ENCODE measurements at places on chromosomes 6 and 20.

- DNase-seq: no peak
Measured at GRCh38 chr6:166461821-166462460, 79.2 kb upstream of the MPC1 start.

DNA sequence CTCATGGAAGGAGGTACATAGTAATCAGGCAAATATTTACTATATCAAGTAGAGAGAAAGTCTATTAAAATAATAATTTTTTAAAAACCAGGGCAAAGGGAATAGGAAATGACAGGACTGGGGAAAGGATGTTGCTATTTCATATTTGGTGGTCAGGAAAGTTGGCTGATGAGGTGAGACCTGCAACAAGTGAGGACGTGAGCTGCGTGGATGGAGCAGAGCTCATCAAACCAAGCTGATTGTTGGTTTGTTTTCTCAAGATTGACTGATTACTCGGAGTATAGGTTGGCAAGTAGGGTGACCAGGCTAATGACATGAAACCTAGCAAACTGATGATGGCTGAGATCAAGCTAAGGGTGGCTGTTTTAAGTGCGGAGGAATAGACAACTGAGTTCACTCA lies 6.0 kb downstream of the GJA1 start:
- DNase-seq: no peak

GRCh38 chr6:34155471-34156300 lies 9.8 kb upstream of the GRM4 start:
- no peak for DNase-seq

DNA sequence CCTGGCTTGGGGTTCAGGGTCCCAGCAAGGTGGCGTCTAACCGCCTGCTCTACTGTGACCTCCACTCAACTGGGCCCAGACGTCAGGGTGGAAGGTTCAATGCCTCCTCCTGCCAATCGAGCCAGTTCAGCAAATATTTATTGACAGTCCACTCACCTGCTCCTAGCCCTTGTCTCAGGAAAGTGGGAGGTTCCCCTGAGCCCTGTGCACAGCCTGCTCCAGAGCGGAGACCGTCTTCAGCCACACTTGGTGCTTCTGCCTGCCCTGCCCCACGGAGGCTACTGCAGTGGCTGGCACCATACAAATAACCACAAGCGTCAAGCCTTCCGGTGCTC lies 6.1 kb downstream of the CCDC167 start:
- no peak for DNase-seq

GRCh38 chr6:25623065-25623464 lies 28.9 kb upstream of the SCGN start:
- no peak for DNase-seq

- DNase-seq: no peak
Measured at GRCh38 chr20:38863024-38863851, 57.7 kb downstream of the PPP1R16B start.

- DNase-seq: no peak
Measured at GRCh38 chr6:145789443-145789842, 25.2 kb downstream of the FBXO30 start.

- no peak for DNase-seq
Measured at GRCh38 chr6:79239536-79240168, 5.2 kb upstream of the HMGN3 start.

DNA sequence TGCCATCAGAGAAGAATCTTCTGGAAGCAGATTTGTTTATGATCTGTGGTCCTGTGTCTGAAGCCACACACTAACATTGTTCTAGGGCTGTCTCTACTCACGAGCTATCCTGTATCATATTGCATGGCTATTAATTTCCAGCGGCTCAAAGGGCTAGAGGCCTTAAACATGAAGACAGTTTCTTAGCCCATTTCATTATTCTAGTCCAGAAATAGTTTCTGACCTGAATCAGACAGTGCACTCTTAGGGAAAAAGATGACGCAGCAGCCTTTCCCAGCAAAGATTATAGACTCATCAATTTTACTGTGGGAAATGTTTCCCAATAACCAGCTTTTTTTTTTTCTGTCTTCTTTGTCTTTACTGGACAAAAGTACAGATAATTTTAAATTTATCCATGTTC lies 105.3 kb upstream of the SUPT3H start:
- DNase-seq: no peak

- DNase-seq: no peak
Measured at GRCh38 chr6:159331451-159331850, 162.3 kb downstream of the FNDC1 start.

- no peak for DNase-seq
Measured at GRCh38 chr20:19382386-19383340, 170.2 kb downstream of the SLC24A3 start.

- DNase-seq: peak; percentile 42
Measured at GRCh38 chr6:155026022-155026705, 31.0 kb downstream of the TIAM2 start.

DNA sequence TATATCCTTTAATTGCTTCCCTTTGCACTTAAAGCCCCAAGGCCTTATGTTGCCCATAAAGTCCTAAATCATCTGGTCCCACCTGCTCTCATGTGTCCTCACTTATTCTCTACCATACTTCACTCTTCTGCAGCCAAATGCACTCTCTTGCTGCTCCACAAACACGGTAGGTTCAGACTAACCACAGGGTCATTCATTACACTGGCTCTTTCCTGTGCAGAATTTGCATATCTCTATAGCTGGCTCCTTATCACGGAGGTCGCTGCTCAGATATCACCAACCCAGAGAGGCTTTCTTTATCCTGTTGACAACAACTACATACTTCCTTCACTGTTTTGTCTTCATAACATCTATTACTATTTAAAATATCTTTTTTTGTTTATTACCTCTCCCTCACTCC lies 86.8 kb downstream of the MOXD1 start:
- no peak for DNase-seq

- DNase-seq: no peak
Measured at GRCh38 chr6:10101551-10102252, 313.2 kb downstream of the TFAP2A start.

GRCh38 chr6:52346503-52346902 lies 15.4 kb upstream of the PAQR8 start:
- DNase-seq: no peak

GRCh38 chr20:24676978-24677370 lies 207.5 kb downstream of the SYNDIG1 start:
- DNase-seq: no peak

- no peak for DNase-seq
Measured at GRCh38 chr6:64932486-64932885, 774.5 kb downstream of the EYS start.

- no peak for DNase-seq
Measured at GRCh38 chr6:65799389-65799788, 92.4 kb upstream of the EYS start.

DNA sequence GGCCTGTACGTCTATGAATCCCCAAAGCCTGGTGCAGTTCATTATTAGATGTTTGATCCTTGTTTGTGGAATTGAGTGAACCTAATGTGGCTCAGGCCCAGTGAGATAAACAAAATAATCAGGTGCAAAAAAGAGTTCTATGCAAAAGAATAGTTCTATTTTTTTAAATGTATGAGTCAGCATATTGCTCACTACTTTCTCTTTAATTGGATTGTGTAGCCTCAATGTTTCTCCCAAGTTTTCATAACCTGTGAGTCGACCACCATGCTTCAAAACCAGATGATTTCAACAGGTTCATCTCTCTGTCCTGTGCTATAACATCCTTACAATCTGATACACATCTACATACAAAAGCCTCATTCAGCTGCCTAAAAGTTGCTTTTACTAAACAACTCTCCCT lies 116.5 kb upstream of the HDAC2 start:
- no peak for DNase-seq

GRCh38 chr6:75024828-75025227 lies 181.0 kb downstream of the COL12A1 start:
- DNase-seq: no peak

- peak; percentile 68 for DNase-seq
Measured at GRCh38 chr6:6764764-6765434, 176.4 kb downstream of the LY86 start.

- no peak for DNase-seq
Measured at GRCh38 chr20:48585061-48585870, 242.5 kb downstream of the PREX1 start.

GRCh38 chr6:4606821-4607704 lies 169.1 kb upstream of the CDYL start:
- peak; percentile 93 for DNase-seq

DNA sequence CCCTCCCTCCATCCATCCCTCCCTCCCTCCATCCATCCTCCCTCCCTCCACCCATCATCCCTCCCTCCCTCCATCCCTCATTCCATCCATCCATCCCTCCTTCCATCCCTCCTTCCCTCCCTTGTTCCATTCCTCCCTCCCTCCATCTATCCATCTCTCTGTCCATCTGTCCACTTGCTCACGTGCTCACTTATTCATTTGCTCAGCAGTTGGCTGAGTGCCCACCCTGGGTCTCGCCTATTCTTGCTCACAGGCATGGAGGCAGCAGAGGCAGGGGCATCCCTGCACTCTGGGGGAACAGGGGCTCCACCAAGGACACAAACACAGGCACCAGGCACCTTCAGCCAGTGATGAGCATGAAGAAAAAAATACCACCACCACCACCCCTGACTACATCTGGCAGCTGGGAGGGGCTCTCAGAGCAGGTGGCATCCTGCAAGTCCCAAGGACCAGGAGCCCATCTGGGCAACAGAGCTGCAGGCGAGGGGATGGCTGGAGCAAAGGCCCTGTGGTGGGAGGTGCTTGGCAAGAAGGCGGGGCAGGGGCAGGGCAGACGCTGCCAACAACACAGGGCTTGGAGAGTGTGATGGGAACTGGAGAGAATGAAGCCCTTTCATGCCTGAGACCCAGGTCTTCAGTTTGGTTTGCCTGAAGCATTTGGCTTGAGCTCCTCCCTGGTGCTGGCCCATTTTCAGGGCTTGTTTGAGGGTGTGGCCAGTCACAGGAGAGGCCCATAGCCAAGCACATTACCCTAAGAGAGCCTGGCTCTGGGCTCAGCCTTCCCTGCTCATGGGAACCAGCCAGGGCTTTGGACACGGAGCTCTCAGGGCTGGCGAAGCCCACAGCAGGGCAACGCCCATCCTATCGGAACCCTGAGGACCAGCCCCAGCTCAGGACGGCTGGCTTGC lies 40.2 kb upstream of the MRGBP start:
- DNase-seq: no peak

DNA sequence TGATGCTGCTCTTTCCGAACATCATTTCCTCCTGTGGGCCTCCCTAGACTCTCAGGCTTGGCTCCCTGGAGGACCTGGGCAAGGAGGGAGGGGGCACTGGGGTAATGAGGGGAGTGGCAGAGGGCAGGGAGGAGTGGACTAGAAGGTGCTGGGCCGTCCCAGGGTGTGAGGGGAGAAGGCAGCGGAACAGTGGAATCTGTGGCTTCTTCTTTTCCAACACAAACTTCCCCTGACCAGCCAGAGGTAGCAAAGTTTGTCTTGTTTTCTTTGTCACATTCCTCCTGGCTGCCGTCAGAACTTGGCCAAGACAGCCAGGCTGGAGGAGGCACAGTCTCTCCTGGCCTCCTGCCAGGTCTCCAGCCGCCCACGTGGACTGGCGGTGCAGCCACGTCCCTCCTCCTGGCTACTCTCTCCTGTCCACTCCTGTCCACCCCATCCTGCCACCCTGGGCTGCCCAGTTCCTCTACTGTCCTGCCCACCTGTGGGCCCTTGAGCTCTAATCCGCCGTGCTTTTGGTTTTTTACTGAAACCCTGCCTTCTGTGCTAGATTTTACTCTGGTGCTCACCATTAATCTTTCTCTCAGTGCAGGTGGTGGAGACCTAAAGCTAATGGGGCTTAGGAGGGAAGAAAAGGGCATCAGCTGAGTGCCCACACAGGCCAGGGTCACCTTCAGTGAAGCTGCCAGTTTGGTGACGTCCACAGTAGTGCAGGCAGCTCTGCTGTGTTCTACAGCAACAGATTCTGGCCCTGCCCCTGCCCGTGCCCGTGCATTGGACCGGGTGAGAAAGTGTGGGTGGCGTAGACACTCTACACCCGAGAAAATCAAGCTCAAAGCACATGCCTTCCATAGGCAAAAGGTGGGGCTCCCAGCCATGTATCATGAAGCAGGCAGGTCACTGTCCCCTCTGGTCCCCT lies 2.8 kb upstream of the CDSN start:
- DNase-seq: no peak

- DNase-seq: peak; percentile 48
Measured at GRCh38 chr6:42045538-42046460, 4.5 kb upstream of the TAF8 start.

GRCh38 chr20:36308353-36308752 lies 2.2 kb downstream of the DLGAP4 start:
- no peak for DNase-seq

- DNase-seq: no peak
Measured at GRCh38 chr20:43532416-43533055, 25.0 kb downstream of the L3MBTL1 start.

- no peak for DNase-seq
Measured at GRCh38 chr6:100281471-100281901, 183.2 kb downstream of the SIM1 start.

DNA sequence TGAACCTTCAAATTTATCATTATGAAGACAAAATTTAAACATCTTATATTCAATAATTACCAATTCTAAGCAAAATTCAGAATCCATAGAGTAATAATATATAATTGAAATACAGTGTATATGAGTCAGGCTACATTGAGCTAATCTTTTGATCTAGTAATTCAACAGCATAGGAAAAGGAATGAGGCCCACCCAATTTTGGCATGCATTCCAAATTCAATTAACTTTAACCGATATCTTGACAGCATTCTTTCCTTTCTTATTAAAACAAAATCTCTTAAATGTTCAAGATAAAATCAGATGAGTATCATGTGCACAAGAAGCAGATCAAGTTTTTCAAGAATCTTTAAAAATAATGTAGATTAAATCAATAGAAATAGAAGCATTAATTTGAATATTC lies 132.9 kb upstream of the QKI start:
- no peak for DNase-seq

DNA sequence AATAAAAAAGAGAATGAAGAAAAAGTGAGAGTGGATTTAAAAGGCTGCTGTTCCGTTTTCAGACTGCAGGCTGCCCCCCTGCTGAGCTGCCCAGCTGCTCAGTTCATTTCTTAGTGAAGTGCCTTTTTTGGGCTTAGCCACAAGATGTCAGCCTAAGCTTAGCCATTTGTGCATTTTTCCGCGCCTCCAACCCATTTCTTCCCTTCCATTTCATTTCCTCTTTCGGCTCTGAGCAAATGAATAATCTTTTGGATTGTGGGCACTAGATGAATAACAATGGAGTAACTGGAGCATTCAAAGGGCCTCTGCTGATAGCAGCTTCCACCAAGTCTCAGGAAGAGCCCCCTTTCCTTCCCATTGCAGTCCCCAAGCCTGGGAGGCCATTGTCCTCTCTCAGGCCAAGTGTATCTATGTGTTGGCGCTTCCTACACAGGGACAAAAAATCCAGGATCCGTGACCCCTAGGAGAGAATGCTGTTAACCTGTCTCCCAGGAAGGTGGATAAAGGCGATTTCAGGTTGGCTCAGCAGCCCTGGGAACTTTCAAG lies 83.5 kb upstream of the SPTLC3 start:
- peak; percentile 64 for DNase-seq

- DNase-seq: no peak
Measured at GRCh38 chr6:16503970-16504415, 257.3 kb downstream of the ATXN1 start.

- no peak for DNase-seq
Measured at GRCh38 chr6:35691027-35691824, 2.5 kb upstream of the FKBP5 start.

Measured in epithelial cell of proximal tubule (primary cell).